ENCODE measurements at places on chromosomes 12 and 14.

DNA sequence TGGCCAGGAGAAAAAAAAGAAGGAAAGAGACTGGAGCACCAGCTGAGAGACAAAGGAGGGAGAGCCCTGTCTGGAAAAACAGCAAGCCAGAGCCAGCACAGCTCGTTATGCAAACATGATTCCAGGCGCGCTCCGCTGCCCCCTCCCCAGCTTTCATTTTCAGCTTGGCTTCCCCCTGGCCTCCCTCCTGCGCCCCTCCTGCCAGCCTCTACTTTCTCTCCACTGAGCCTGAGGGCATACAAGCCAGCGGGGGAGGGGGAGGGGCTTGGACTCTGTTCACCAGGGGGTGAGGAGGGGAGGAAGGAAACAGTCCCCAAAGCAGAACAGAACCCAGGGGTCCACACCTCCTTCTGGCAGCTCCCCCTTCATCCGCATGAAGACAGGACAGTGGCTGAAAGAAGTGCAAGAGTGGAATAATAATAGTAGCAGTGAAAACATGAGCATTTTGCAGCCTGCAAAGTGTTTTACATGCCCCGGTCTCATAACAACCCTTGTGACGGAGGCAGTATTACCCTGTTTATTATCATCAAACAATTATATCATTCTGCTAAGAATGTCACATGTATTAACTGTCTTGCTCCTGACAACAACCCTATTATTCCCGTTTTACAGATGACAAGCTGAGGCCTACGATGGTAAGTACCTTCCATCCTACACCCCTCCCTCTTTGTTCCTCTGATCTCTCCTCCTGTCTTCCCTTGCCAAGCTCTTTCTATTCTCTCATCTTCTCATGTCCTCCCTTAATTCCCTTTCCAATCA lies 24.2 kb downstream of the SMUG1 start:
- no peak for DNase-seq

DNA sequence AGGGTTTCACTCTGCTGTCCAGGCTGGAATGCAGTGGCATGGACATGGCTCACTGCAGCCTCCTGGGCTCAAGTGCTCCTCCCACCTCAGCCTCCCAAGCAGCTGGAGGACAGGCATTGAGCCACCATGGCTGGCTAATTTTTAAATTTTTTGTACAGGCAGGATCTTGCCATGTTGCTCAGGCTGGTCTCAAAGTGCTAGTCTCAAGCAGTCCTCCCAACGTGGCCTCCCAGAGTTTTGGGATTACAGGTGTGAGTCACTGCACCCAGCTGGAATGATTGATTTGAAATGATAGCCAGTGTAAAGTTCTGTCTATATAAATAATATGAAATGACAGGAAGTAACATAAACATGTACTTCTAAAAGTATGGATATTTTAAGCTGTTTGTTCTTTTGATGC lies 172.7 kb downstream of the FUT8 start:
- no peak for DNase-seq

GRCh38 chr12:55679691-55680090 lies 28.0 kb downstream of the ITGA7 start:
- no peak for DNase-seq

DNA sequence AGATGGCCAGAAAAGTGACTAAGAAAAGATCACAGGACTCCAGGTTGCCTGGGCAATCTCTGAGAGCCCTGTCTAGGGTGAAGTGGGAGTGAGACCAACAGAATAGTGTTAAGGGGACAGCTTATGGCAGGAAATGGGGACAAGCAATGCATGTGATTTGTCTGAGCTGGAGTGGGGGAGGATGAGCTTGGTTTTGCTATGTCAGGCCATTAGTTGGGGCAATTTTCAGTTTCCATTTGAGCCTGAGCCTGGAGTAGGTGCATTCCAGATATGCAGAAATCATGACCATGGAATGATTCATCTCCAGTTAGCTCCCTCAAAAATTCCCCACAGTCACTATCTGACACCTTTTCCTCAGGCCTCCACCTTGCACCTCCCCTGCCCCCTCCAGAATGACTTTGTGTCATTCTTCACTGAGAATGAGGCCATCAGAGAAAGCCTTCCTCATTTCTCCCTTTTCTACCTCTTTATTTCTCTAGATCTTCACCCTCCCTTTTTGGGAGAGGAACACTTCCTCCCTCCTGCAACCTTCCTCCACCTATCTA lies 150.9 kb upstream of the PLEKHG7 start:
- peak; percentile 63 for DNase-seq

GRCh38 chr14:92577321-92577742 lies 63.8 kb downstream of the RIN3 start:
- DNase-seq, result no peak

- DNase-seq, result no peak
Measured at GRCh38 chr12:76878099-76878898, 520 bp downstream of the CSRP2 start.

DNA sequence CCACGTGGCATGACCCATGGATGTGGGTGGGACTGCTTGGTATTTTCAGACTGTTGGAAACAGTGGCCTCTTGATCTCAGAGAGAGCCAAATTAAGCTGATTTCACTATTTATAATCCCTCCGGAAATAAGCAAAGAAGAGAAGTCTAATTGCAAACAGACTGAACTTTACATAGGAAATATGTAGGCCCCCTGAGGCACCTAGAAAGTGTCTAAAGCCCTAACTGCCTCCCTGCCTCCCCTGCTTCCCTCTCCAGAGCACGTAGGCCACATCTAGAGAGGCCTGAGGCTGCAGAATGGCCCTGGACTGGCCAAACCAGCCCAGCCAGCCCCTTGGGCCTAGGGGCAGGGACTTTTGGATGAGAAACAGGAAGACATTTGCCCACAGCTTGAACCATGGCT lies 123.8 kb downstream of the ZFP36L1 start:
- DNase-seq, result no peak

GRCh38 chr14:24928386-24928900 lies 121.5 kb downstream of the STXBP6 start:
- DNase-seq, result no peak

- no peak for DNase-seq
Measured at GRCh38 chr14:53902307-53902706, 54.3 kb downstream of the BMP4 start.

All from bone marrow (tissue), 2 donors.